ENCODE measurements at places on chromosomes 11 and 22.

DNA sequence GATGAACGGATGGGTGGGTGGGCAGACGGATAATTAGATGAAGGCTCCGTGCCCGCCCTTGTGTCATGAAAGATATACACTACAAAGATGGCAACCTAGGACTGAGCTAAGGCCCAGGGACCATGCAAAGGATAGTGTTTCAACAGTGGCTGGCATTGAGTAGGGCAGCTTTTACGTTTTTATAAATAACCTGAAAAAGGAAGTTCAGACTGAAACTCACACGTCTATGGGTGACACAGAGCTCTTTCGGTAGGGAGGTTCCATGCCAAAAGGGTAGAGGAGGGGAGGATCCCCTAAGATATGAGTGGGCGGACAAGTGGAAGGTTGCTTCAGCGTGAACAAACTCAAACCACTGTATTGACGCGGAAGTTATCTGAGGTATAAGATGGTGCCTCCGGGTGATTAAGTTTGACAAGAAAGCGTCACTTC, 90.5 kb downstream of the UBASH3B start:
- no peak for DNase-seq

- DNase-seq, result no peak
Measured at GRCh38 chr11:698493-699115, 3.0 kb downstream of the TMEM80 start.

- DNase-seq, result no peak
Measured at GRCh38 chr11:12818333-12819015, 144.3 kb downstream of the TEAD1 start.

DNA sequence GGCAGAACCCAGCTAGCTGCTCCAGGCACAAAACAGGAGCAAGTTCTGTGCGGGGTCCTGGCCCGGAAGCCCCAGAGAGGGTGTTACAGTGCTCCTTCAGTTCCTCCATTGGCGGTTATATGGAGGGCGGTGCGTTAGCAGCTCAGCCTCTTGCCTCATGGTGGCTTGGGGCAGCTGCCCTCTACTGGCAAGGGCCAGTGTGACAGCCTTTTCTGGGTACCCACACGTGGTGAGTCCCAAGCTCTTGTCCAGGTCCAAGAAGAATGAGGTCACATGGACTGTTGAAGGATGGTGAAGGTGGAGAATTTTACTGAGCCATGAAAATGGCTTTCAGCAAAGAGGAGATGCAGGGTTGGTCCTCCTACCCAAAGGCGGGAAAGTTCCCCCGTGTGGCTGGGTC, 100.5 kb downstream of the WT1 start:
- DNase-seq, result no peak

GRCh38 chr11:10502770-10503169, 38.2 kb downstream of the RNF141 start:
- no peak for DNase-seq

DNA sequence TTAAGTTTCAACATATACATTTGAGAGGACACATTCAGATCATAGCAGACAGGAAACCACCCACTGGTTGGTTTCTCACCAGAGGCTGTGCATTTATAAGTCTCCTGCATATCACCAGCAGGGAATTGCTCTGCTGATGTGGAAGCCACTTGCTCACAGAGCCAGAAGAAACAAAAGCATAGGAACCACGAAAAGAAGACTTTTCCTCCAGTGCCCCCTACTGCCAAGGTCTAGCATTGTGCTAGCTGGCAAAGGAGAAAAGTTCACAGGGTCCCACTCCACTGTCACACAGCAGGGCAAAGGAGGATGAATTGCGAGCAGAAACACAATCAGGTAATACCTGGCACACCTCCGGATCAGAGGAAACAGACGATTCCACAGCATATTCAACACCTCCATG, 28.9 kb upstream of the ISX start:
- DNase-seq, result no peak

DNA sequence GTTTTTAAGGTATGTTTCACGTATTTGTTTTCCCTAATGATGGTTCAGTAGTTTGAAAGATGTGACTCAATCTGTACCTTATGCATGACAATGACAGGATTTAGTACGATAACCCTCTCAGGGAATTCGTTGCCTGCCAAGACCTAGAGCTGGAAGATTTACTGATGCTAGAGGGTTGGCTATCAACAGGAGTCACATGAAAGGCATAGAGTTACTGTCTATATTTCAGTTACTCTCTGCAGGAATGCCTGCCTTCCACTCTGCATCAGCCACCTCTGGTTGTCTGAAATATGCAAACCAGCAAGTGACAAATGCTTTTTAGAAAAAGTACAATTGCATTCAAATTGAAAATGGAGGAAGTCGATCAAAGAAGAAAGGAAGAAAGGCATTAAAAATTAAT, 276.3 kb upstream of the RAG2 start:
- DNase-seq, result no peak

DNA sequence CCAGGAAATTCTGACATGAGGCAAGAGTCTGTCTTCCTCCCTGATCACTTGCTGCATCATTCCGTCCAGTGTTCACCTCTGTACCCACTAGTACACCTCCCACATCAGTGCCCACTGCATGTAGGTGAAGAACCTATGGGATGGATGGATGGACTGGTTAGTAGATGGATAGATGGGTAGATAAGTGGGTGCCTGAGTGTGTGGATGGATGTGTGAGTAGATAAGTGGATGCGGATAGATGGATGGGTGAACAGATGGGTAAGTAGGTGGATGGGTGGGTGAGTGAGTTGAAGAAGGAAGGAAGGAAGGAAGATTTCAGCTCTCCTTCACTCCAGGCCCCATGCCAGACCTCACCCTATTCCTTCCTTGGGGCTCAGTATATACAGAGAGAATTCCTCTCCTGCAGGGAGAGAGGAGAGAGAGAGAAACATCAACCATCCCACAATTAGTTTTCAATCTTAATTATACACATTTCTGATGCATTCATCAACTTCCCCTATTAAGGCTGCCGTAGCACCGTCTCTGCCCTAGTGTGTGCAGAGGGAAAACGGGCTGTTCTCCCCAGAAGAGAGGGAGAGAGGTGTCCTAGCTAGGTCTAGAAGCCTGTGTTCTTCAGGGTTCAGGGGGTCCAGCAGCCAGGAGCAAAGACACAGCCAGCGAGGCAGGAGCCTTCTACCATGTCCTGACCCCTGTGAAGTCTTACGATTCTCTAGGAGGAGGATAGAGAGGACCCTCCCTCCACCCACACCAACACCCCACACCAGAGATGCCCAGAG, 125.3 kb downstream of the BUD13 start:
- DNase-seq, result no peak

GRCh38 chr11:86675017-86675416, 2.6 kb upstream of the ME3 start:
- DNase-seq, result no peak

DNA sequence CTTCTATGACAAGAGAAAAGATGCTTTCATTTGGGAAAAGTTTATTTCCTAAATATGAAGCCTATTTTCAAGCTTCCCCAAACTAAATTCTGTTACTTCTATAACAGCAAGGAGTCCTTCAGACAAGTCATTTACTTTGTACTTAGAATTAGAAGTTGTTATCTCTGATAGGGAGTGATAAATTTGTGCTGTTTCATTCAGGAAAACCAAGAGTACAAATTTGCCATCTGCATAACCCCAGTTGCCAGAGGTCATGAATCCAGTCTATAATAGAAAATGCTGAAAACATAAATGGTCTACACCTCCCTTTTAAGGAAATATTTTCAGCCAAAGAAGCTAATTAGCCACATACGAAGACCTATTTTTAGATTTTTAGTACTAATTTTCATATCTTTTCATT, 61.3 kb downstream of the SBF2 start:
- DNase-seq, result no peak

DNA sequence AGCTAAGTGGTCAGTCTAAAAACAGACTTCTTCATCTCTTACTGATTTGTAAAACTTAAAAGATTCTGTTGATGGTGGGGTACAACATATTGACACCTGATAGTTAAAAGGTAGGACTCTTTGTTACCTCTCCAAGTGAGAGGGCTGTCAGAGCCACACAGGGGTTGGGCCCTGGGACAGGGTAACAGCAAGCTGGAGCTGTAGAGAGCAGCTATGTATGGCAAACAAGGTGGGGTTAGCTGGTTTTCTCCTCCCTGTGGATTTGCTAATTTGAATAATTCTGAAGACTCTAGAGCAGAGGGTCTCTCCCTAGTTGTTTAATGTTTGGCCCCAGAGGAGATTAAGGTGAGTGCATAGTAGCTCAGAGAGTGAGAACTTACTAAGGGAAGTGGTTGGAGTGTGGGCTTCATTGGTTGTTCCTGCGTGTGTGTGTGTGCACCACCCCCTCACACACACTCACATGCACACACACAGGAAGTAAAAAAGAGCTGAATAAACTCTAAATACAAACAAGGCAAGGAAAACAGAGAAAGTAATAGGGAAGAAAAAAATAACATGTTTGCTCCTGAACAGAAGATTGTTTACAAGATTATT, 9.2 kb upstream of the GAS2 start:
- no peak for DNase-seq

DNA sequence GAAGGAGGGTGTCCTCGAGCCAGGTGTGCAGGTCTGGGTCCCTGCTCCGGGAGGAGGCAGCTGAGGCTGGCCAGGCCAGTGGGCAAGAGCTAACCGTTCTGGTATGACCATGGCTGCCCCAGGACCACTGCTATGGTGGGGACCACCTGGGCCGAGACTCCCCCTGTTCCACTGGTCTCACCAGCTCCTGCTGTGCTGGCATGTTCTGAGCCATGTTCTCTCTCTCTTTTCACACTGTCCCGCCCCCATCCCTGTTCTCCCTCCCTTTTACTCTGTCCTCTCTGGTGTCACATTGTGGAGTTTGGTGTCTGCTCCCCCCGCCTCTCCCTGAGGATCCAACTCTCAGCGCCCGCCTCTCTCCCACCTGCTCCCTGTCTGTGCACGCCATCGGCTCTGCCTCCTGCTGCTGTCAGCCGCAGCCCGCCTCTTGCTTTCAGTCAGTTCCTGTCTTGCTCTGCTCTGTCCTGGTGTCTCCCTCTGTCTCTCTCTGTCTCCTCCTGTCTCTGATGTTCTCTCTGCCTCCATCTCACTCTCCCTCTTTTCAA, 66.4 kb downstream of the LRRC32 start:
- DNase-seq, result no peak

DNA sequence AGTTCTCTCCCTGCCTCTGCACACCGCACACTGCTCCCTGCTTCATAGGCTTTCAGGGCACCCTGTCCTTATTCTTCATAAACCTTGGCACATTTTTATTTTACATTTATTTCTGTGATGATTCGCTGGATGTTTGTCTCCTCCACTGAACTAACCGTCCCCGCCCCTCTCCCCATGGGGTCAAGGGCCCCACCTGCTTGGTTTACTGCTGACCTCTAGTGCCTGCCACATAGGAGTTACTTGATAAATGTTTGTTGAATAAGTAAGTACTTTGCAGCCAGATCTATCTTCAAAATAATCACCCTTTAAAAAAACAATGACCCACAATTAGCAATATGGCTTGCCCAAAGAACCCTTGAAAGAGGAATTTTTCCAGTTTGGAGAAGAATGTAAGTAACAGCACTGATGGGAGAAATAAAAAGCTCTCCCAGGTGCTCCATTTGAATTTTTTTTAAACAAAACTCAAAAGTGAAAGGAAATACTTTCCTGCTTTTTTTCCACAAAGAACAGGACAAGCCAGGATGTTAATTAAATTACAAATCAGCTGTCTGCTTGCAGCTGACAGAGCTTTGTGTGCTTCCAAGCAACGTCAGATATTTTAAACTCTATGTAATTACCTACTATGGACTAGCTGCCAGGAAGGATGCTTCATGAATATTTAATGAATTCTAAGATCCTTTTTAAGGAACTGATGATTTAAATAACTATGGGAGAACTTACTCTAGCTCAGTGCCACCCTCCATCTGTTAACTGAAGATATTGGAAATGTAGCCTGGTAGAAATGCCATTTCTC, 1083.6 kb downstream of the DLG2 start:
- DNase-seq, result no peak

GRCh38 chr22:34427841-34428240, 507.6 kb upstream of the LARGE1 start:
- no peak for DNase-seq

DNA sequence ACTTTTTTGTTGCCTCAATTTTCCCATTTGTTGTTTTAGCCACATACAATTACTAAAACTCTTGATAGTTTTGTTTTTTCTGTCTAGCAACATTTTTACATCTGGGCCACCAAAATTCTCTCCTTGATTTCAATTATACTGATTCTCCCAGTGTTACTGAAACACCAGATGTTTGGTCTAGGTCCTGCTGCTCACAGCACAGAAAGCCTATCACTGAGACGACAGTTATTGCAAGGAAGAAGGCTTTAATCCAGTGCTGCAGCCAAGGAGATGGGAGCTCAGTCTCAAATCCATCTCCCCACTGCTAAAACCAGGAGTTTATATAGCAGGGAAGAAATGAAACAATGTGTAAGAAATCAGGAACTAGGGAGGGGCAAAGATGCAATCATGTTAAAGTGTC, 837.7 kb upstream of the CNTN5 start:
- no peak for DNase-seq

GRCh38 chr22:27493796-27494195, 307.8 kb downstream of the MN1 start:
- no peak for DNase-seq

- DNase-seq, result no peak
Measured at GRCh38 chr11:126416542-126417090, 61.1 kb downstream of the ST3GAL4 start.

DNA sequence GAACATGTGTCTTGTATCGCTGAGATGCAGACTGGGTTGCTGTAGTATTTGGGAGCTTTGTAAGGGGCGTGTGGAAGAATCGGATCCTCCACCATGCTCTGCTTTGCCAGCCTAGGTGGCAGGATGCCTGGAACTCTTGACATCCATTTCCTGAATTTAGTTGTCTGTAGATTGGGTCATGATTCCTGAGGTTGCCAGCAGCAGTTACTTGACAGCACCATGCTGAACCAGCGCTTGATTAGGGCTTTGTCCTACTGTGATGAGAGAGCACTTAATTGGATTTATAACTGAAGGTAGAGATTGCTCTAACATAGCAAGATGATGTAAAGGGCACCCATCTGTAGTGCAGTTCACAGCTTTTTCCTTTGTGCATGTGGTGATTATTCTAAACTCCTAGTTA, 75.6 kb upstream of the HORMAD2 start:
- DNase-seq, result no peak

DNA sequence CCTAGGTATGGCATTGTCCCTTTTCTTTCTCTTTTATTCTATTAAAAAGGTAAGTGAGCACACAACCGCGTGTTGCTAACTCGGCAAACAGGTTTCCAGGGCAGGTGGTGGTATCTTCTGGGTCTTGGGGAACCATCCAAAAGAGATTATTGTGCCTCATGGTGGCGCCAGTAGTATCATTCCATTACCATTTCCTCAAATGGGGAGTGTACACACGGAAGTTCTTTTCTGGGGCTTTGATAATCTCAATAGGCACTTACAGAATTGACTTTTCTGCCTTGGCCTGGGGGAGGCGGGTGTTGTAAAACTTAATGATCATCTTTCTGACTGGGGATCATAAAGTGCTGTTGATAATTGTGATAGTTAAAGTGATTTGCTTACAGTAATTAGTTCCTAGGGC, 234.1 kb downstream of the KIRREL3 start:
- DNase-seq, result no peak
